ENCODE measurements at places on chromosomes 7 and 10.

GRCh38 chr10:3071405-3072198 lies 4.3 kb downstream of the PFKP start:
- DNase-seq: no peak

GRCh38 chr10:71293446-71294084 lies 25.5 kb upstream of the SLC29A3 start:
- DNase-seq: no peak

- DNase-seq: no peak
These were observed 202.8 kb upstream of the NOBOX start for GRCh38 chr7:144606261-144606660.

- no peak for DNase-seq
These were observed 138.7 kb upstream of the CELF2 start for GRCh38 chr10:10878963-10879362.

DNA sequence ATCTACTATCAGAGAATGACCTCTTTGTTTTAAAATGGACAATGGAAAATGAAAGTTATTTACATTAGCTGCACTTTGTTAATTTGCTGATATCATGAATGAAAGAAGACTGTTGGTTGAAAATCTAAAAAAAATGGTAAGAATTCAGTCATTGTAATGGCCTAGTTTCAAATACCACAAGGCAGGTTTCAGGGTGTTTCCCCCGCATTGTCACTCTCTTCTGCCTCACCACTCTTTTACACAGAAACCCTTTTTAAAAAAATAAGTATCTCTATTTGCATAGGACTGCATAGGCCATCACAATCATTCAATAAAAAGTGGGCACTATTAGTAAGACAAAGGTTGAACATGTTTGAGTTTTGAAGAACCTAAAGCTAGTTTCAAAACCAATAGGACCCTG lies 737.1 kb downstream of the INHBA start:
- no peak for DNase-seq

DNA sequence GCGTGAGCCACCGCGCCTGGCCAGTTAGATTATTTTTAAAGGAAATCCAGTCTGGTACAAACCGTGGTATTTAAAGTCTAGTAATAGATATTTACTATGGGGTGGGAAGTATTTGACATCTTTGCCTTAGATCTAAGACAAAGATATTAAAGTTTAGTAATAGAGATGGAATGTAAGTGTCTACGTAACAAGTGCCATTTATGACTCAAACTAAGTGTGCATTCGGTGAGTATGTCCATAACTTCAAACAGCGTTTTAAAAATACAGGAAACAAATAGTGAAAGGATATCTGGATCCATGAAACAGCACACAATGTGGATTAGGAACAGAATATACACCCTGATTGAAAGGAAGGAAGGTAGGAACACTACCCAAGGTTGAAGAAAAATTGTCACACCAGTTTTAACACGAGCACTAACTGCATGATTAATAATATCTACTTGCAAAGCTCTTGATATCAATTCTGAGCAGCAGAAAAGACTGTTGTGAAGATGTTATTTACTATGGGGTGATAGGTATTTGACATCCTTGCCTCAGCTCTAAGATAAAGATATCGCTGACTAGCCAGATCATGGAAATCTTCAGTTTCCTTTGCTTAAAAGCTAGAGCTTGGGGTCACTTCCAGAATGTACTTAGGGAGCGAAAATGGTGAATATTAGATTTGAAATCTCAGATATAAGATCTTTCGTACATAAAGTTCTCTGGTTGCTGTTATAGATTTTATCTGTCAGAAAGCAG lies 48.7 kb downstream of the EPC1 start:
- no peak for DNase-seq

- no peak for DNase-seq
These were observed 572.8 kb downstream of the INHBA start for GRCh38 chr7:41130086-41130485.

GRCh38 chr10:71763352-71764127 lies 9.8 kb downstream of the VSIR start:
- no peak for DNase-seq

GRCh38 chr7:13874783-13875182 lies 114.7 kb downstream of the ETV1 start:
- no peak for DNase-seq
